ENCODE measurements at places on chromosomes 6 and 20.

- no peak for DNase-seq
Observed at GRCh38 chr6:166050559-166050958, 117.1 kb downstream of the TBXT start.

DNA sequence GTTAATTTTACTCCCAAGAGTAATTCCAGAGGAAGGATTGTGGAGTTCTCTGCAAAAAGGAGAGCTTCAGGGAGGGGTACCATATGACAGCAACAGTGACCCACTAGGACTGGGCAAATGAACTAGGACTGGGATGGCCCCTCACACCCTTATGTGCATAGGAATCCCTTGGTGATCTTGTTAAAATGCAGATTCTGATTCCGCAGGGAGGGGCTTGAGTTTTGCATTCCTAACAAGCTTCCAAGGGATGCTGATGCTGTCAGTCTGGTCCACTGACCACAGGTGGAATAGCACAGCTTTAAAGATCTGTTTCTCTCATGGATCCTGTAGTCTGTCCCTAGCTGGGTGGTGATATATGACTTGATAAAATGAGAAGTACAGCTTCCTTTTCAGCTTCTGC, 6.3 kb upstream of the FOXA2 start:
- no peak for DNase-seq

DNA sequence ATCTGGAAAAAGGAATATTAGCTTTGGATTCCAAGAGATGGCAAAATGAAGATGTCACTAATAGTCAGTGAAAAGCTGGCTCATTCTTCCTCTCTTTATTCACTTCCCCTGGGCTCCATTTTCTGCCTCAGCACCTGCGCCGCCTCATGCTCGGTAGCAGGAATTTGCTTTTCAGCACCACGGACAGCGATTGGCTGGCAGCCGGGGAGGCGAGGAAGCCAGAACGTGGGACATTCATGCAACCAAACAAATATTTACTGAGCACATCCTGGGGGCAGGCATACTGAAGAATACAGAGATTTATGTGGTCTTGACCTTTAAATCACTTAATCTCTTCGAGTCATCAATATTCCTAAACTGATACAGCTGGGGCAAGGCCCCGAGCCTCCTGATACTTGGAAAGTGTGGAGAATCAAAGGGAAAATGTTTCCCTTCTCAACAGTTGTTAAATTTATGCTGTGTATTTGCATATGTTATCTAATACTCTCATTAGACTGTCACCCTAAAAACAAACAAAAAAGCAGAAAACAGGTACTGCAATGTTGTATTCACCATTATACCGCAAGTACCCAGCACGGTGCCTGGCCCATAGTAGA, 12.1 kb upstream of the PDYN start:
- peak; percentile 87 for DNase-seq

DNA sequence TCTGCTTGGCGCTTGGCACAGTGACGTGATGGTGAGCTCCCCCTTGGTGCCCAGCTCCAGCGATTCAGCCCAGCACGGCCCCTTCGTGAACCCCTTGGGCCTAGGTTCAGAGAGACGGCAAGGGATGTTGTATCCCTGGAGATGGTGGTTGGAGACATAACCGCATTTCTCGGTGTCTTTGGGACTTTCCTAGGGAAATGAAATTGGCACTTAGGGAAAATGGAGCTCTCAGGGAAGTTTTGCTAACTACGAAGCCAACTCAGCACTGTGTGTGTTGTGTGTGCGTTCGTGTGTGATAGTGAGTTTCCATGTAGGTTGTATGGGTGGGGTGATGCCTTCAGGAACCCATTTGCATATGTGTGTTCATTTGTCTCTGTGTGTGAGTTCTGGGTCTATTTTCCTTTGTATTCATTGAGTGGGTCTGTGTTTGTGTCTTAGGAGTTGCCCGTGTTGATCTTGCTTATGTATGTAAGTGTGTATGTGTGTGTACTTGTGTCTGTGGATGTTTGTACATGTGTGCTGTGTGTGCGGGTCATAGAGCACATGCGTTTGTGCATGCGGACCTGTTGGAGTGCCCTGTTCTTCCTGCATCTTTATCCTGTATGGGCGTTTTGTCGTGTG, 46.4 kb downstream of the HNF4A start:
- no peak for DNase-seq

DNA sequence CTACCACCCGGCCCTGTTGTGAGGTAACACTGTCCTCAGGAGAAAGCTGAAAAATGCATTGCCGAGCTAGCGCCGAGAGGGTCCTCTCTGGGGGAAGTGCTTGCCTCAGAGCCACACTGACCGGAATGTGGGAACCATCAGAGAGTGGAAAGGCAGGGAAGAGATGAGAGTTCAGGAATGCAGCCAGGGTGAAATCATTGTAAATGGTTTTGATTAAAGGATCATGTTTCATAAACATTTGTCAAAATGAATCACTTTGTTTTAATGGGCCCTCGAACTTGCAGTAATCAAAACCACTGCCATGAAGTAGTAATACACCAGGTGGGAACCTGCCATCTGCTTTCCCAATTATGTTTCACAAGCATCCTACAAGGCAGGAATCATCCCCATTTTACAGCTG, 16.9 kb upstream of the IL17F start:
- DNase-seq: no peak

DNA sequence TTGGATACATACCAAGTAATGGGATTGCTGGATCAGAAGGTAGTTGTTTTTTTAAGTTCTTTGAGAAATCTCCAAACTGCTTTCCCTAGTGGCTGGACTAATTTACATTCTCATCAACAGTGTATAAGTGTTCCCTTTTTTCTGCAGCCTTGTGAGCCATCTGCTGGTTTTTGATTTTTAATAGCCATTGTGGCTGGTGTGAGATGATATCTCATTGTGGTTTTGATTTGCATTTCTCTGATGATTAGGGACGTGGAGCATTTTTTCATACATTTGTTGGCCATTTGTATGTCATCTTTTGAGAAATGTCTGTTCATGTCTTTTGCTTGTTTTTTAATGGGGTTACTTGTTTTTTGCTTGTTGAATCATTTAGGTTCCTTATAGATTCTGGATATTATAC, 34.8 kb downstream of the TOP1 start:
- DNase-seq: no peak

GRCh38 chr6:167303675-167304625, 12.8 kb downstream of the UNC93A start:
- no peak for DNase-seq

All from mucosa of descending colon (tissue), 3 donors.